Stimulated activated memory B cell treated with anti-CD40 and anti-IgM and Interleukin-4, amounts not matched to agents 10 μg/mL and 1 μg/mL and 100 μg/mL, for 72 hours (primary cell): ENCODE measurements at places on chromosomes 4 and X.

- ATAC-seq: no peak
Measured at GRCh38 chr4:170388255-170388654, 298.5 kb upstream of the AADAT start.

DNA sequence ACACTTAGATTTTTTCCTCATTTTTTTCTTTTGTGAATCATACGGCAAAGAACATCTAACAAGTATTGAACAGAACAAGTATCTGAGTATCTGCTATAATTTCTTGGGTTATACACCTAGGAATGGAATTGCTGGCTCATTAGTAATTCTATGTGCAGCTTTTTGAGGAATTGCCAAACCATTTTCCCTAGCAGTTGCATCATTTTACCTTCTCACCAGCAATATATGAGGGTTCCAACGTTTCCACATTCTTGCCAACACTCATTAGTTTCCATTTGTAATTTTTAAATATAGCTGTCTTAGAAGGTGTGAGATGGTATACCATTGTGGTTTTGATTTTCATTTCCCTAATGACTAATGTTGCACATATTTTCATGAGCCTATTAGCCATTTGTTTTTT is 41.1 kb upstream of the DCAF8L1 start:
- ATAC-seq: no peak

DNA sequence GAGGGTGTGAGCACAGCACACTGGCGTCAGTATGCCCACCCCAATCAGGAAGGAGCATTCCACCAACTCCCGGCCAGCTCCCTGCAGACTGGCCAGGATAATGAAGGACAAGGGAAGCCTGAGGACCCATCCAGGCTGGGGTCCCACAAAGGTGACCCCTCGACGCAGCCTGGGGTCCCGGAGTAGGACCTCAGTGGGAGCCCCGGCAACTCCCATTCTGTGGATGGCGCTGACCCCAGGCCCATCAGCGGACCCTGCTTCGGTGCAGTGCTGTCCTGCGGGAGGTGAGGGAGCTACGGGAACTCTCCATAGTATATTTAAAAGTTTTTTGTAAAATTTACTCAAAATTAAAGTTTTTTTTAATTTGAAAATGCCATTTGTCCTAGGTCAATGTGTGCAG is 137.7 kb upstream of the NKX1-1 start:
- no peak for ATAC-seq

DNA sequence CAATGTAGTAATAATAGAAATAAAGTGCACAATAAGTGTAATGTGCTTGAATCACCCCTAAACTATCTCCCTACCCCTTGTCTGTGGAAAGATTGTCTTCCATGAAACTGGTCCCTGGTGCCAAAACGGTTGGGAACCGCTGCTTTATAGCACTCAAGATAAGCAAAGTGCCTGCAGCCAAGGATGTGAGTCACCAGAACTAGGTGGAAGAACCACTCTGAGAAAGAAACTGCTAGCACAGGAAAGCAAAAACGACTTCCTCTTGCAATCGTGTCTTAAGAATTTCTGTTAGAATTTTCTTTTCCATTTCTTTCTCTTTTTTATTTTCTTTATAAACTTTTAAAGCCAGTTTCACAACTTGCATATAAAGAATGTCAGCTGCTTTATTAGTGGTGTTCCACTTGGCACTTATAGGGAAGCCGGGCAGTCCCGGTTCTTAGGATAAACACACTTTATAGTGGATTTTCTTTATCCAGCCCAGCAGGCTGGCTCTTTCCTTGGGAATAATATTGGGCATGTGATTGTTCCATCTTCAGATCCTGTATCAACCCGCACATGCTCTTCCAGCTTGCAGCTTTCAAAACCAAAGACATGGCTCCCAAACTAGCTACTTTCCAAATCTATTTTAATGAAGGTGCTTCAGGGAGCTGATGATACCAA is 32.3 kb upstream of the CXCL8 start:
- no peak for ATAC-seq

GRCh38 chr4:2771264-2771663 is 15.1 kb upstream of the TNIP2 start:
- no peak for ATAC-seq

DNA sequence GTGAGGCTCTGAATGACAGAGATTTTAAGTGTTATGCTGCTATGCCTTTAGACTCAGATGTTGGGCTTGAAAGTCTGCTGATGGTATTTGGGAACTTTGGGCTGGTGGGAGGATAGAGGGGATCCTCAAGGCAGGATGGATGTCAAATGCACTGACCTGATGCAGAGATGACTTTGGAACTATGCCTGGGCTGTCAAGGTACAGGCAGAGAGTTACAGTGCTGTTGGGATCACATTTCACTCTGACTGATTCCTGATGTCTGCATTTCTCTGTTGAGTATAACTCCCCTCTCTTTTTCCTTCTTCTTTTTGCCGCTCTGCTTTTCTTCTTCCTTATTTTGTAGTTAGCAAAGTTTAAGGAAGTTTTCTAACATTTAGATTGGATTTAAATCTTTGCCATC is 271.8 kb upstream of the ARX start:
- ATAC-seq: no peak

DNA sequence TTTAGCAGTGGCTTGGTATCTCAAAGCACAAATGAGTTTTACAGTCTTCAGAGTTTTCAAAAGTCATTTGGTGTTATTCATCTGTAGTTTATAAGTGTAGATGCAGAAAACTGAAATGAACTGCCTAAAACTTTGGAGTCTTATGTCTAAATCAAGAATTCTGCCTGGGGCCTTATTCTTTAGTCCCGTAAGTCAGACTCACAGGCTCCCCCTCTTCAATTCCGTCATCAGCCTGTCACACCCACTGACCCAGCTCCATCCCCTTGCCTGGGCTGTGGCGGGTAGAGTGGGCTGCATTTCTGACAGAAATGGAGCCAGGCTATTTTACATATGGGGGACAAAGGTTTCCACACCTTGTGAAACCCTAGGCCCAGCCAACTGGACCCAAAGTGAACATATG is 44.3 kb downstream of the TSPAN5 start:
- ATAC-seq: no peak

- ATAC-seq: no peak
Measured at GRCh38 chrX:78573630-78574029, 85.5 kb downstream of the RTL3 start.

GRCh38 chrX:138765051-138765450 is 53.5 kb upstream of the FGF13 start:
- no peak for ATAC-seq
